T follicular helper cell (primary cell): ENCODE measurements at places on chromosomes 1 and 21.

DNA sequence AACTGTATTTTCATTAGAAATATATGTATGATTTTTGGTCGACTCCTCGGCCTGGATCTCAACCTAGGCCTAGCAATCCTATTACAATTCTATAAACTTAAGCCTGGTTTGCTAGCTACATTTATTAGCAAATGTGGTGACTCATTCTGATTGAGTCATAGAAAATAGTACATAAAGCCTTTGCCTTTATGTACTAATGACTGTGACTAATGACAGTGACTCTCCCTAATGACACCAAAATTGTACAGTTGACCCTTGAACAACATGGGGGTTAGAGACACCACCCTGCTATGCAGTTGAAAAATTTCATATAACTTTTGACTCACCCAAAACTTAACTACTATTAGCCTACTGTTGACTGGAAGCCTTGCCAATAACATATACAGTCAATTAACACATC is 78.9 kb downstream of the CLEC20A start:
- no peak for DNase-seq

GRCh38 chr1:3906672-3907020 is 6.6 kb upstream of the C1orf174 start:
- no peak for DNase-seq

- no peak for DNase-seq
Observed at GRCh38 chr1:86318436-86318835, 77.7 kb downstream of the ODF2L start.

DNA sequence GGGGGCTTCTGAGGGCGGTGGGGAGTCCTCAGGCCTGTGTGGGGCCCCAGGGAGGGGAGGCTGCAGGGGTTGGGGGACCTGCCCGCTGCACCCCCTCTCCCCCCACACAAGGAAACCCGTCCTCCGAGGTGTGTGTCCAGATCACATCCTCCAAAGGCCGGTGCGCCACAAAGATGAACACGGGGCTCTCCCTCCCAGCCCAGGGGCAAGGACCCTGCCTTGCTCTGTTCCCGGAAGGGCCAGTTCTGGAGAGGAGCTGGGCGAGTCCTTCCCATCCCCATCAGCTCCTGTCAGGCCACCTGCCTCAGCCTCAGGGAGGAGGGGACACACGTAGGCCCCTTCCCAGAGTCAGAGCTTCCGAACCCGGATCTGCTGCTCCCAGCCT is 2.5 kb upstream of the TTLL10 start:
- no peak for DNase-seq
